ENCODE measurements at places on chromosomes 4 and X.

DNA sequence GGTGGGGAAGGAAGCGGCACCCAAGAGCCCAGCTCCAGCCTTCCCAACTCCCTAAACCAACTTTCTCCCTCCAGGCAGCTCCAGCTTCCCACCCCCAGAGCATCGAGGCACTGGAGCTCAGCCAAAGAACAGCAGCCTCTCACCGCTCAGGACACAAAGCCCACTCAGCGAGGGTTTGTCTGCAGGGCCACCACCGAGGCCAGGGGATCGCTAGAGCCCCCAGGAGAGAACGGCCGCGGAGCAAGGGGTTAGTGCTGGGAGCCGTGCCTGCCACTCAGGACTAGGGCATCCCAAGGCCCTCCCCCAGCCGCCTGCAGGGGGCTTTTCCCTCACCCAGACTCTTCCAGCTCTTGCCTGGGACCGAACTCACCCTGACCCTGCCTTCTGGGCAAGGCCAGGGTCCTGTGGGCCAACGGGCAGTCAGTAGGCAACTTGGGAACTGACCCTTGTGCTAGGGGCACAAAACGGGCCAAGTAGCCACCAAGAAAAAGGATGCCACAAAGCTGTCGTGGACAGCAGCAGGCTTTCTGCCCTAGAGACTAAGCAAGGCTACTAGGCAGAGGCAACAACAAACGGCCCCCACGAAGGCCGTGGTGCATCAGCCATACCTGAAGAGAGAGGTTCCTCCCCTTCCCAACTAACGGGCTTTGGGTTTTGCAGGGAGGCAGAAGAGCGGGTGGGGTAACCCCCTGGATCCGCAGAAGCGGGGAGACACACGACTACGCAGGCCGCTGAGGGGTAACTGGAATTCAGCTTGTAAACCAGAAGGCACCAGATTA lies 2.3 kb downstream of the HCFC1 start:
- DNase-seq: no peak

GRCh38 chr4:19455850-19456602 lies 795.7 kb upstream of the SLIT2 start:
- no peak for DNase-seq

- DNase-seq: no peak
These were observed 78.3 kb upstream of the ARSJ start for GRCh38 chr4:114057746-114058145.

DNA sequence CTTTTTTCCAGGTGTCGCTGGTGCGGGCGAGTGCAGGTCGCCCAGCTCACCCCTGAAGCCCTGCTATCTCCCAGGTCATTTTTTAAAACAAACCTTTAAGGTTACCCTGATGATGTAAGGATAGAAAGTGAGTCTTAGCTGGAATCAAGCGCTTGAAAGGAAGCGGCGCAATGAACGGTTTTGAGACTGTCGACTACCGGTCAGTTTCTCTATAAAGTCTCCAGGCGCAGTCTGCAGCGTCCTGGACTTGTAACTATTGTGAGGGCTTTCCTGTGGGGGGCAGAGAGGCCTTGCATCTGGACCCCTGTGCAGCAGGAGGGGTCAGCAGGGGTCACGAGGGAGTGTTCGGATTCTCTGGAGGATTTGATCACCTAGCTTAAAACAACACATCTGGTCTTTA lies 1.6 kb downstream of the KIT start:
- DNase-seq: no peak

- DNase-seq: no peak
These were observed 220.1 kb upstream of the PSAPL1 start for GRCh38 chr4:7654550-7655445.

- no peak for DNase-seq
These were observed 40.1 kb upstream of the GPR78 start for GRCh38 chr4:8540072-8540471.

DNA sequence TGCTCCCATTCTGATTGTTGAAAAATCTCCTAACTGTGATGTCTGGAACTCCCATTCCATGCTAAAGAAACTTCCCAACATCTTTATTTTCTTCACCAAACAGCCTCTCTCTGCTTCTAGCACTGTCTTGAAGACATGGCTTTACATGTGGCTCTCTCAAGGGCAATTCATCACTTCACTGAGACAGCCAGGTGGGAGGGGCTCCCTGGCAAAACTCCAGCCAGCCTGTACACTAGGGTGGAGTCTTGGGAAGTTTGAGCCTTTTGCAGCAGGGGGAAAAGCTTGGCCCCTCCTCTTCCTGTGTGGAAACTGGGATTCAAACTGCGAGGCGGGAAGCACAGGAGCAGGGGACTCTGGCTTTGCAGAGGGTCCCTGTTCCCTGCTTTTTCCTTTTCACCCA lies 130.5 kb upstream of the TTC29 start:
- no peak for DNase-seq

DNA sequence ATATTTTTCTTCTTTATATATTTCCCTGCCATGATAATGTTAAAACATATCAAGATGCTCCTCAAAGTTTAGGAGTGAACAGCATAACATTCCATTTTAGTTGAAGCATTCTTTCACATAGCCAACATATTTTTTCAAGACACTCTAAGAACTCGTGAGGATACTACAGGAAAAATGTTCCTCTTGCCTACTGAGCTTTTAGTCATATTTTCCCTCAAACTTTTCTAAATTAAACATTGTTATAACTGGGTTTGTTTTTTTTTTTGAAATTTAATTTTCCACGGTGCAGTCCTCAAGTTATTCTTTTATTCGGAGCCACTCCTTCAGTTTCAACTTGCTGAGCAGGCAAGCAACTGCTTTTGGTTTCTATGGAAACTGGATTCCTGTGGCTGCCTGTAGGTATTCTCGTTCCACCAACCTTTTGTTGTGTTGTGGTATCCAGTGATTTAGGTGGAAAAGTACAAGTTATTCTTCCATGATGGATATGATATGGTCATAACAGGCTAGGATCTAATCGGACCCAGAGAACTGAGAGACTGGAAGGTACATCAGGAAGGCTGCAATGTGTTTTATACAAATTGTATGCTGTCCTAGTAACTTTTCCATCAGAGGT lies 248.0 kb downstream of the TRIML1 start:
- no peak for DNase-seq

- DNase-seq: no peak
These were observed 9.2 kb upstream of the HPGD start for GRCh38 chr4:174531486-174531885.

- DNase-seq: no peak
These were observed 586.9 kb upstream of the INTU start for GRCh38 chr4:127045861-127046260.

GRCh38 chr4:92566269-92566668 lies 262.5 kb downstream of the GRID2 start:
- DNase-seq: no peak

- no peak for DNase-seq
These were observed 97.9 kb upstream of the GUCY1A1 start for GRCh38 chr4:155568641-155569220.

- DNase-seq: no peak
These were observed 8.0 kb upstream of the CCDC110 start for GRCh38 chr4:185479507-185479971.

DNA sequence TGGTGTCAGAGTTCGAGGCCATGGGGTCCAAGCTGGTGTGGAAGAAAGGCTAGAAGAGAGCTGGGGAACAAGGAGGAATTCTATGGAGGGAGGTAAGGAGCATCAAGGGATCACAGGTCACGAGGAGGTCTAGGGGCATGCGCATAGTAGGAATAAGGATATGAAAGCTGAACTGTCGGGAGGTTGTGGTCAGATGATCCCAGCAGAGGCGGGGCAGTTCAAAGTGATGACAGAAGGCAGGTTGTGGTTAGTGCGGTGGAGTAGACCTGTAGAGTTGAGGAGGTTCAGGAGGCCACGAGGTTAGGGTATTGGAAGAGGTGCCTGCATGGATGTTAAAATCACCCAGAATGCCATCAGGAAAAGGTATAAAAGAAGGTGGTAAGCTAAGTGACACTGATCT lies 156.3 kb downstream of the TMEM164 start:
- DNase-seq: no peak

DNA sequence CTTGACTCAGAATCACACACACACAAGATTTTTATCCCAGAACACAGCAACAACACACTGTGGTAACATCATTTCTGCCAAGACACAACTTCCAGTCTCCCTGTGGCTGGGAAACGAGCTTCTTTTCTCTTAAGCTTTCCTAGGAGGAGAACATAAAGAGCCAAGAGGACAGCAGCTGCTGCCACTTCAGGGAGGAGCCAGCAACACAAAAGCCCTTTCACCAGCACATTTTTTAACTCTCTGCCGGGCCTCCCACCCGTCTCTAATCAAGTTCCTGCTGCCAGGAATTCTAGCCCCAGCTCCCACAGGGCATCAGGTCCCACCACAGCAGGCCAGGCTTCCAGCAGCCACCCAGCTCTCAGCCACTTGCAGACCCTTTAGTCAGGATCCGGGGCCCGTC lies 22.4 kb downstream of the FAT1 start:
- no peak for DNase-seq

DNA sequence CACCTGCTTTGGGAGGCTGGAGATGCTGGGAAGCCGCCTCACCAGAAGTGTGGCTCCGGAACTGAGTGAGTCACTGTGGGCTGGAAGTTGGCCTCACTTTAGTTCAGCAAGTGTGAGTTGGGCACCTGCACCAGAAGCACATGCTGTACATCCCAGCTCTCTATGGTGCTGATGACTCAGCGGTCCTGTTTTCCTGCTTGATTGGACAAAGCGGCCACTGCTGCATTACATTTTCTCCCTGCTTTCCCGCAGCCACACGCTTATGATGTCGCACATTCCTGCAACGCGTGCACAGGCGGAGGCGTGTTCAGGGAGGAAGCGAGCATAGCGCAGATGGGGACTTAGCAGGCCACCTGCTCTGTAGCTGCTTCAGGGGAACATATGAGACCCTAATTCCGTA lies 26.7 kb upstream of the CLDN34 start:
- no peak for DNase-seq

- DNase-seq: no peak
These were observed 34.6 kb downstream of the CNKSR2 start for GRCh38 chrX:21408788-21409187.

DNA sequence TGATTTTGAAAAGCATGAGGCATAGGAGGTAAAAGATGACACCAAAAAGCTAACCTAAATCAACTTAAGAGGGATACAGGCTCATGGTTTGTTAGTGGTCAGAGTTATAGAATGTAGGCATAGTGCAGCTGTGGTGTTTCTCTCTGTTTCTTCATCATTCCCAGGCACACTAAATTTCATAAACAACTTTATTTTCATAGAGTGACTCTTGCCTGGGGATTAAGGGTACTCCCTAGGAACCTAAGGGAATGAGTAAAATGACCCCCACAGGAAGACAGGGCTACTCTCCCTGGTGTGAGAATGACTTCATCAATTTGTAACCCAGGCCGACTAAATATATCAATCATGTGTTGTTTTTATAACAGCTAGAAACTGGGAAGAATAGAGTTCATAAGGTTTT lies 11.1 kb downstream of the FABP2 start:
- DNase-seq: no peak

DNA sequence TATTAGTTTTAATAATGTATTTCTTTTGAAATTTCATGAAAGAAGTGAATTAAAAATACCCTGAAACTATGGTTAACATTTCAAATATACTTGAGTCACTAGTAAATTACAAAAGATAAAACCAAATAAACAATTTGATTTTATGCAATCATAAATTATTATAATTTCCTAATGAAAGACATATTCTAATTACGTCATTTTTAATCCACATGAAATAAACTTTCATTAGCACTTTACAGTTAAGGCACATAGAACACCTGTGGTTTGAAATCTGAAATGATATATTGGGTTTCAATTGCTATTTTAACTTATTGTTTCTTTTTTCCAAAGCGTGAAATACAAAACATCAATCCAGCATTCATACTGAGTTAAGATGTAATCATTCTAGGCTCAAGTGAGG lies 1492.5 kb upstream of the PABPC4L start:
- DNase-seq: no peak

GRCh38 chr4:42513748-42514492 lies 116.6 kb downstream of the SHISA3 start:
- DNase-seq: no peak

DNA sequence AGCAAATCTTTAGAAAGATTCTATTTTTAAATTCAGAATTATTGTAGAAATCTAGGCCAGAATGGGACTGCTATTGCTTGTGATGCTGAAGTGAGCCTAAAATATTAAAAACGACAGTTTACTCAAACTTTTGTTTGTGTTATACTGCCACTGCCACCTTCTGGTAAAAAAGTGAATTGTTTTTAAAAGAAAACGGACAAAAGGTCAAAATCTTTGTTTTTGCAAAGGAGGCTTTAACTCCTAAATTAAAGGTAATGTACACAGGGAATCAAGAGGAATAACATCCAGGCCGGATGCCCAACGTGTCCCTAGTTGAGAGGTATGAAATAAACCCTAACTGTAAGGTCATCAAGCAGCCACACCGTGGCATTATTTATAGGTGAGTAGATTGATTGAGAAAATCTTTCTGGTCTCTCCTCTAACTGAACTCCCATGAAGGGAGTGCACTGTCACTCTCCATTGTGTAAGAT lies 338.3 kb upstream of the GALNT7 start:
- no peak for DNase-seq

- no peak for DNase-seq
These were observed 1.3 kb upstream of the TIGD2 start for GRCh38 chr4:89109841-89110540.

GRCh38 chrX:31837445-31838049 lies 765.7 kb upstream of the FTHL17 start:
- DNase-seq: no peak

GRCh38 chr4:139844459-139845036 lies 178.9 kb downstream of the MGST2 start:
- no peak for DNase-seq

GRCh38 chr4:170008371-170008770 lies 17.8 kb downstream of the MFAP3L start:
- no peak for DNase-seq

- DNase-seq: no peak
These were observed 555.2 kb upstream of the PRKX start for GRCh38 chrX:4268676-4269075.

- no peak for DNase-seq
These were observed 16.6 kb upstream of the SMIM9 start for GRCh38 chrX:154850957-154851611.

GRCh38 chr4:4647041-4647440 lies 105.2 kb upstream of the STX18 start:
- DNase-seq: no peak

GRCh38 chr4:187176261-187176910 lies 452.7 kb upstream of the FAT1 start:
- DNase-seq: no peak

DNA sequence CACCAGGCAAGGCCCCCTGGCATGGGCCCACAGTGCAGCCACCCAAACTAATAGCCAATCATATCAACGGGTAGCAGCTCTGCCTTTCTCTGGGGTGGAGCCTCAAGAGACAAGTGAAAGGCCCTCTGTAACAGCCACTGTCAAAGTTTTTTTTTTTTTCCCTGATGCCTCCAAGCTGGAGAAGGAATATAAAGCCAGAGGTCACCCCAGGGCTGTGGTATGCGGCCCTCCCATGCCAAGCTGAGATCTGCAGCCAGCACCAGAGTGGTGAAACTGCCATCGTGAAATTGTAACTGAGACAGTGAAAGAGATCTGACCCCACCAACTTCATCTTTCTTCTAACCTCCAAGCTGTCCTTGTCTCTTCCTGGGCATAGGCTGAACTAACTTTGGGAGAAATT lies 407.0 kb downstream of the KLHL4 start:
- no peak for DNase-seq
